Type B pancreatic cell (in vitro differentiated cells): ENCODE measurements at places on chromosomes 2 and 18.

- no peak for DNase-seq
These were observed 20.2 kb upstream of the DARS1 start for GRCh38 chr2:136005462-136006196.

- DNase-seq: no peak
These were observed 171.7 kb downstream of the EPHA4 start for GRCh38 chr2:221400411-221400810.

DNA sequence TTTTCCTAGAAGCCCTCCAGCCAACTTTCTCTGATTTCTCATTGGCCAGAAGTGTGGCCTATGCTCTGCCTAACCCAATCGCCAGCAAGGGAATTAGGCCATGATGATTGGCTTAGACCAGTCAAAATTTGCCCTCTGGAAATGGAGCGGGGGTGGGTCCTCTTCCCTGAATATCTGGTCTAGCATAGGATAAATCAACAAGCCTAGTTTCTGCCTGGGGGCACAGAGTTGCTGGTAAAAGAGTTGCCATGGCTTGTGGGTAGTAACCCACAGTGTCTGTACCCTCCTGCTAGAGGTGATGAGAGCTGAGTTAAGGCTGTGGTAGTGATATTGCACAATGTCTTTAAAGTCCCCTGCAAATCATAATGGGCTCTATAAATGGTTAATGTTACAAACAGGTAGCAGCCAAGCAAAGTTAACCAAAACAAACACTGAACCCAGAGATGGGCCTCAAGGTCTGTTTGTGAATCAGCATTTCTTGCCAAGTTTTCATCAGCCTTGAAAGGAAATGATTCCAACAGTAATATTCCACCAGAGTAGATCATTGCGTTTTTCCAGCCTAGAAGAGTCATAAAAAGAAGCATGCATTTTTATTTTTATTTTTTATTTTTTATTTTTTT, 19.3 kb downstream of the GALM start:
- no peak for DNase-seq

GRCh38 chr2:72130659-72131360, 16.9 kb downstream of the CYP26B1 start:
- peak; percentile 66 for DNase-seq

GRCh38 chr18:62850619-62851306, 135.4 kb downstream of the PHLPP1 start:
- no peak for DNase-seq

DNA sequence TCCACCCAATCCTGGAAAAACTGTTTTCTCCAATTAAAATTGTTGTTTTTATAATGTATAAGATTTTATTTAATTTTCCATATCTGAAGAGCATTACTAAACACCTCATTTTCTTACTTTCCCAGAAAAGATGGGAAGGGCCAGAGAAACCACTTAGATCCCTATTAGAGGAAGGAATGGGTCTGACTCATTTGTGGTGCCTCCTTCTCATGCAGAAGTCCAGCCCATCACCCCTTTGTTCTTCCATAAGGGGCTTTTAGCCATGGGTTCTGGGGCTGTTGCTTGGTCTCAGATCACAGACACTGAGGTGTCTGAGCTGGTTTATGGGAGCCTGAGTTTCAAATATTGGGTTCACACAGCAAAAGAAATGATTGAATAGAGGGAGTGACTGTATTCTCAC, 152.2 kb downstream of the ESCO1 start:
- DNase-seq: no peak

- DNase-seq: no peak
These were observed 162.6 kb downstream of the PDE11A start for GRCh38 chr2:177909962-177910361.

GRCh38 chr18:3664563-3665178, 214.7 kb downstream of the TGIF1 start:
- DNase-seq: no peak

DNA sequence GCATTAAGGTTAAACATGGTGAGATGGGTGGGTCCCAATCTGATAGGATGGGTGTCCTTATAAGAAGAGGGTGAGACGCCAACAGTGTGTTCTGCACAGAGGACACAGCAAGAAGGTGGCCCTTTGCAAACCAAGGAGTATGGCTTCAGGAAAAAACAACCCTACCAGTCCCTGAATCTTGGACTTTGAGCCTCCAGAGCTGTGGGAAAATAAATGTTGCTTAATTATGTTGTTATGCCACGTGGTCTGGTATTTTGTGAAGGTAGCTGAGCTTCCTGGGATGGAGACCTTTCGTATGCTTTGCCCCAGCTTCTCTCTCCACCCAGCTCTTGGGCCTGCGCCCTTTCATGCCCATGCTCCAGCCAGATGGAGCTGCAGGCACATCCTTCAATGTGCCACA, 114.2 kb upstream of the EPC2 start:
- no peak for DNase-seq

GRCh38 chr2:171320208-171320621, 113.6 kb downstream of the METTL8 start:
- no peak for DNase-seq

DNA sequence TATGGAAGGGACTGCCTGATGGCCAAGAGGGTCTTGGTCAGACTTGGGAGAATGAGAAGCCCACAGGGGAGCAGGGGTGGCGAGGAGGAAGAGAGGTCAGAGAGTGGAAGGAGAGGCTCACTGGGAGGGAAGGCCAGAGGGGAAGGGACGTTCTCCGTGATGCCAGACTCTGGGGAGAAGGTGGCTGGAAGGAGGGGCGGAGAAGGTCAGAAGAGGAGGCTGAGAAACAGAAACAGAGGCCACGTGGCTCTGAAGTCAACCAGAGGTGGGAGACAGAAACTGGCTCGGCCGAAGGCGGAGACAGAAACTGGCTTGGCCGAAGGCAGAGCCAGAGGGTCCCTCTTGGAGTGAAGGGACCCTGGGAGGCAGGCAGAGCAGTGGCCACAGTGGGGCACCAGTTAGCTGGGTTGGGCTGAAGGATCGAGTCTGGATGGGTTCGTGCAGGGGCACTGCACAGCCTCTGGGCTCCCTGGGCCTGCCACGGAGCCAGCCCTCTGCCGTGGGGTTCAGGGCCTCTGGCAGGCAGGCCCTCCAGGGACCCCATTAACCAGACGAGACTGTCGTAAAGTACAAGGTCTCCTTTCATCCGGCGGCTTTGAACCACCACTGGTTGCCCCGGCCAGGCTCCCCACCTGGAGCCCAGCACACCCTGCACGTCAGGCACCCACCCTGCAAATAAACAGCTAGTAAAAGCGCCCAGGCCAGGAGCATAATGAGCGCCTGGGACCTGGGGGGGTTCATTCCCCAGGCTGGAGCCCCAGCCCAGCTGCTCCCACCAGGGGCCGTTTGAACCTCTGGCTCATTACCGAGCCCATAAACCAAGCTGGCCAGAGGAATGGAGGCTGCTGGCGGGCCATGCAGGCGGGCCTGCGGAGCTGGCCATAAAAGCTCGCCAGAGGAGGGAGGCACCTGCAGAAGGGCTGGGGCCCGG, 218.8 kb downstream of the DYSF start:
- peak; percentile 67 for DNase-seq

- no peak for DNase-seq
These were observed 85.3 kb downstream of the ZNF407 start for GRCh38 chr18:74682991-74683297.
